GM23248 (cell line): ENCODE measurements at places on chromosomes 7 and 10. TPM values are rescaled to one million over a fixed set of nuclear protein-coding genes. Genes with fewer than 3 reads are reported as not detected.

- no peak overlapping the region for H3K4me3 ChIP-seq
- H3K4me1 ChIP-seq, result peaks cover 14% of the 10 kb centered on the region; the same call in 1 of the 2 replicates
- no peak overlapping the region for H3K27ac ChIP-seq
- no peaks in the 10 kb centered on the region for H3K36me3 ChIP-seq
Measured at GRCh38 chr7:91021956-91022355, 242.3 kb upstream of the FZD1 start.

GRCh38 chr10:83427101-83427500 is 712.2 kb upstream of the GHITM start:
- H3K27ac ChIP-seq, result no peak overlapping the region
- no peaks in the 10 kb centered on the region for H3K27me3 ChIP-seq
- H3K36me3 ChIP-seq, result no peaks in the 10 kb centered on the region
- H3K4me1 ChIP-seq, result no peaks in the 10 kb centered on the region

- H3K27ac ChIP-seq, result no peak overlapping the region
- no peaks in the 10 kb centered on the region for H3K36me3 ChIP-seq
- DNase-seq, result no peak
- no peak overlapping the region for H3K4me3 ChIP-seq
Measured at GRCh38 chr10:28445516-28445915, 87.4 kb upstream of the WAC start.

- H3K4me3 ChIP-seq, result peak overlapping the region; percentile 20; the same call in 1 of the 2 replicates
- H3K27me3 ChIP-seq, result peaks cover 97% of the 10 kb centered on the region
- H3K4me1 ChIP-seq, result peaks cover 15% of the 10 kb centered on the region
- no peak overlapping the region for H3K27ac ChIP-seq
- DNase-seq, result peak; percentile 57
Measured at GRCh38 chr7:27245798-27246691, 3.4 kb downstream of the EVX1 start.

MBLAC1 gene
- polyA plus RNA-seq, result 1.3 TPM in 2 replicates

TLL2 gene
- polyA plus RNA-seq, result 0.56 and 0.71 TPM in 2 replicates

C10orf67 gene
- polyA plus RNA-seq, result 0.76 and 1.1 TPM in 2 replicates

GRCh38 chr10:42623929-42624328 is 14.4 kb downstream of the ZNF33B start:
- H3K4me3 ChIP-seq, result no peak overlapping the region
- H3K36me3 ChIP-seq, result peaks cover 1% of the 10 kb centered on the region; the same call in 1 of the 2 replicates
- no peaks in the 10 kb centered on the region for H3K4me1 ChIP-seq
- H3K27me3 ChIP-seq, result no peaks in the 10 kb centered on the region
- no peak overlapping the region for H3K27ac ChIP-seq
- no peak for DNase-seq

CDK14 gene
- 18.0 and 19.9 TPM in 2 replicates for polyA plus RNA-seq

CRTAC1 gene
- not detected in 2 replicates for polyA plus RNA-seq

GRCh38 chr10:59098387-59098786 is 78.1 kb upstream of the PHYHIPL start:
- peaks cover 22% of the 10 kb centered on the region for H3K4me1 ChIP-seq
- H3K36me3 ChIP-seq, result no peaks in the 10 kb centered on the region
- H3K4me3 ChIP-seq, result no peak overlapping the region
- no peak overlapping the region for H3K27ac ChIP-seq

GRCh38 chr7:48452218-48452617 is 281.0 kb downstream of the ABCA13 start:
- no peak for DNase-seq
- H3K4me1 ChIP-seq, result no peaks in the 10 kb centered on the region
- no peak overlapping the region for H3K4me3 ChIP-seq
- no peaks in the 10 kb centered on the region for H3K36me3 ChIP-seq
- no peaks in the 10 kb centered on the region for H3K27me3 ChIP-seq
